ENCODE measurements at places on chromosomes 3 and 15.

GRCh38 chr3:100900671-100901335 lies 92.4 kb downstream of the ABI3BP start:
- DNase-seq = no peak

DNA sequence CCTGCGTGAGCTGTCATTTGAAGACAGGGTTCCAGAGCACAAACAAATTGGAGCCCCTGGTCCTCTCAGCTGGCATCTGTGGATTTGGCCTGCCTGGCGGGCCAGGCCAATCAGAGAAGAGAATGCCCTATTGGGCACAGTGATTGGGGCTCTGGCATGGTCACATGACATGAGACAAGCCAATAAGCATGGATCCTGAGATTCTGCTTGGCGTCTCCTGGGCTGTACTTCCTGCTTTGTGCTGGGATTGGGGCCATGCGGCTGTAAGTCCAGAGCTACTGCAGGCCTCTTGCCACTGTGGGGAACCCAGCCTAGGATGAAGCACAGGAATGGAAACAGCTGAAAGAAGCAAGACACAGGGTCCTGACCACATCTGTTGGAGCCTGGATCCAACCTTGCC lies 121.4 kb downstream of the FBLN2 start:
- no peak for DNase-seq

GRCh38 chr15:89186803-89187202 lies 34.6 kb downstream of the RLBP1 start:
- no peak for DNase-seq

- no peak for DNase-seq
Measured at GRCh38 chr15:69338535-69339213, 40.0 kb downstream of the PAQR5 start.

- no peak for DNase-seq
Measured at GRCh38 chr3:52406791-52407510, 38.0 kb downstream of the SEMA3G start.

- no peak for DNase-seq
Measured at GRCh38 chr3:38367779-38368178, 21.2 kb downstream of the XYLB start.

GRCh38 chr15:69478259-69478781 lies 25.7 kb downstream of the RPLP1 start:
- no peak for DNase-seq

- no peak for DNase-seq
Measured at GRCh38 chr15:80733460-80733859, 38.4 kb downstream of the ABHD17C start.

GRCh38 chr3:100563228-100563627 lies 46.2 kb upstream of the ADGRG7 start:
- DNase-seq = no peak

DNA sequence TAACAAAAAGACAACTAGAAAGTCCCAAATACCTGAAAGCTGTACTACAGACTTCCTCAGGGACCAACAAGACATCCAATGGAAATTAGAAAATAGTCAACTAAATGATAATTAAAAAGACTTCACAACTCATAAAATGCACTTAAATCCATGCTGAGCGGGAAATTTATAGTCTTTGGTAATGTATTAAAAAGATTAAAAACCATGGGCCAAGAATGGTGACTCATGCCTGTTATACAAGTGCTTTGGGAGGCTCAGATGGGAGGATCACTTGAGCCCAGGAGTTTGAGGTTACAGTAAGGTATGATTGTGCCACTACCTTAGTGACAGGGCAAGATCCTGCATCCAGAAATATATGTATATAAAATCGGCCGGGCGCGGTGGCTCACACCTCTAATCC lies 45.0 kb downstream of the CPEB1 start:
- DNase-seq = no peak

DNA sequence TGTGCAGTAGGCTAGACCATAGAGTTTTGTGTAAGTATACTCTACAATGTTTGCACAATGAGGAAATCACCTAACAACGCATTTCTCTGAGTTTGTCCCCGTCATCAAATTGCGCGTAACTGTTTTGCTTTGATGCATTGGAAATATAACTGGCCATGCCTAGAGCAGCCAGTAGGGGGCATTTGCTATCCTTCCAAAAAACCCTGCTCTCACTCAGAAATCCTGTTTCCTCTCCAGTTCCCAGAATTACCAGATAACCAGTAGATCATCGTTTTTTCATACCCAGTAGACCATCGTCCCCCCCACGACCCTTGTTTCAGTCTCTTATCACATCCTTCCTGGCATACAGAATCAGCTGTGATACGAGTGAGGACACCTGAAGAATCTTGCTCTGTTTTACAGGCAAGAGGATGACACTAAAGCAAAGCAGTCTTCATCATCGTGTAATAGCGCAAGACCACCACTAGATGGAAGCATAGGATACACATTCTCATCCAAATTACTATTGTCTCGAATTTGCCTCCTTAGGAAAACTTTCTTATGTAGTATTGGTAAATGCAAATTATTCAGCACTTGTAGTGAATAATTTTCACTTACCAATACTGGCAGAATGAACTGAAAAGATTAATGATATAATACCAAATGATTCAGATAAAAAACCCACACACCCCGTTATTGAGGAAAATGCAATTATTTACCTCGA lies 4.4 kb upstream of the GABRR3 start:
- peak; percentile 83 for DNase-seq

GRCh38 chr3:37956723-37957538 lies 33.7 kb upstream of the VILL start:
- no peak for DNase-seq

DNA sequence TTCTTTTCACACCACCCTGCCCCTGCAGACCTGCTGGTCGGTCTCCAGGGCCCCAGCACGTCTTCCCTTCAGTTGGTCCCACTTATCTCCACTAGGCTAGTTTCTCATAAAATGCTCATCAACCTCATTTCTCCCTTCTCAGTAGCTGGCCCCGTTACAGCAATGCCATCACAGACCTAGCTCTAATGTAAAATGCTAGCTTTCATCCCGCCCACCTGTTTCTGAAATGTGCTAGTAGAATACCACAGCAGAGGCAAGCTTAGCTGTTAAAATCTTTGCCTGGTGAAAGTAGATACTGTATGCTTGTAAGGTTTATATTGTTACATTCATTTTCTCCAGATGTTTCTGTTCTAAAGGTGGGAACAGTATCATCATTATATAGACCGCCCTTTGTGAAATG lies 13.1 kb downstream of the MKRN2OS start:
- DNase-seq = no peak

GRCh38 chr3:56059731-56060130 lies 408.5 kb downstream of the ERC2 start:
- no peak for DNase-seq

- DNase-seq = no peak
Measured at GRCh38 chr3:24154013-24154695, 209.1 kb downstream of the NR1D2 start.

- DNase-seq = no peak
Measured at GRCh38 chr15:90644952-90645725, 72.0 kb upstream of the BLM start.

GRCh38 chr3:151100076-151100475 lies 14.6 kb downstream of the MED12L start:
- DNase-seq = no peak

DNA sequence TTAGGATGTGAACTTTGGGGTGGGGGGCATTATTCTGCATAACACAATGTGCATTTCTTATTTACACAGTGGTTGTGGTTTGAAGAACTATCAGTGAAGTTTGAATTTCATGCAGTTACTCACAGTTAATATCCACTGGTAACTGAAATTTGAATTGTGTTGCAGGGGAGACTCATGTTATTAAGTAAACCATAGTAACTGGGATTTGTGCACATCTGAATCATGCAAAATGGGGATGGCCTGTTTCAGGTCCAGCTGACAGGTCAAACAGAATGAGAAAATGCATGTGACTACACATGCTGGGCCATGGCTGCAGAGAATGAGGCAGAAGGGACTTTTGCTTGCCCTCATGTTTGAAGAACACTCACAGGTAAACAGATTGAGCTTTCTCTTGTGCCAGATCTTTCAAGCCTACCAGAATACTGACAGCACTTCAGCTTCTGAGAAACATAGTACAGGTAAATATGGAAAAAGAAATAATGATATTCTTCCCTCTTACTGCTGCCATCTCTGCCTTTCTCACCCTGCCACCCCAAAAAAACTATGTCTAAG lies 115.0 kb downstream of the POLQ start:
- DNase-seq = no peak

GRCh38 chr15:72338617-72339321 lies 18.8 kb upstream of the CELF6 start:
- DNase-seq = peak; percentile 81

- no peak for DNase-seq
Measured at GRCh38 chr3:88434001-88434400, 284.2 kb downstream of the C3orf38 start.

GRCh38 chr3:194275291-194275690 lies 75.8 kb downstream of the CPN2 start:
- DNase-seq = no peak

DNA sequence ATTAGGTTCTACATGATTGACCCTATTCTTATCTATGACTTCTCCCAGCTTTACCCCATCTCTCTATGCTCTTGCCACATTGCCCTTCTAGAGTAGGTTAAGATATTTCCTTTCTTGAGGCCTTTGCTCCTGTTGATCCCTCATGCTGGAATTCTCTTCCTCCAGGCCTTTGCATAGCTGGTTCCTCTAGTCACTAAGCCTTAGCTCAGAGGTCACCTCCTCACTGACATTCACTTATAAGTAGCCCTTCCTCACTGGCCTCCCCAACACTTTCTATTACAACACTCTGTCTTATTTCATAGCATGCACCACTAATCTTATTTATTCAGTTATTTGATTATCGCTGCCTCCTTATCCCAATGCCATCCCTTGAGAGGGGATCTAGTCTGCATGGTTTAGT lies 228.4 kb upstream of the COL8A1 start:
- no peak for DNase-seq

DNA sequence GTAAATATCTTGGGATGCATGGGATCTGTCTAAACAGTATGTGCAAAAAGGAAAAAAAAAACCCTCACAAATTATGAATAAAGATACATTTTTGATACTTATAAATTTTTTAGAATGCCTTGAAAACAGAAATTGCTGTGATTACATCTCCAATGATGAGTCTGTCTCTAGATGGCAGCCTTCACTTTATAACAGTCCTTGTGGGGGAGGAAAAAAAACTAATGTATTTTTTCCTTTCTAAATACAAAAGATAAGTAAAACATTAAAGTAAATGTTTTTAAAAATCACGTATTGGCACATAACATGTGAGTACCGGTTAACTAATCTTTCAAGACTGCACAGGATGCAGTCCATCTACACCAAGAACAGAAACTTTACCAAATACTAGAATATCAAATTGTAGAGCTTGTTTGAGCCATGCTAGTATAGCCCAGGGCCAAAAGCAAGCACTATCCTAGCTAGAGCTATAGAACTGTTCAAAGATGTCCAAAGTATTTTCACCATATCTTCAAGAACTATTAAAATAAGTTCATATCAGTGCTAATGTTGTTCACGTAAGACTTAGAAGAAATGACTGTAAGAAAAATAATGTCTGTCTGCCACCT lies 206.4 kb downstream of the STAG1 start:
- DNase-seq = no peak

DNA sequence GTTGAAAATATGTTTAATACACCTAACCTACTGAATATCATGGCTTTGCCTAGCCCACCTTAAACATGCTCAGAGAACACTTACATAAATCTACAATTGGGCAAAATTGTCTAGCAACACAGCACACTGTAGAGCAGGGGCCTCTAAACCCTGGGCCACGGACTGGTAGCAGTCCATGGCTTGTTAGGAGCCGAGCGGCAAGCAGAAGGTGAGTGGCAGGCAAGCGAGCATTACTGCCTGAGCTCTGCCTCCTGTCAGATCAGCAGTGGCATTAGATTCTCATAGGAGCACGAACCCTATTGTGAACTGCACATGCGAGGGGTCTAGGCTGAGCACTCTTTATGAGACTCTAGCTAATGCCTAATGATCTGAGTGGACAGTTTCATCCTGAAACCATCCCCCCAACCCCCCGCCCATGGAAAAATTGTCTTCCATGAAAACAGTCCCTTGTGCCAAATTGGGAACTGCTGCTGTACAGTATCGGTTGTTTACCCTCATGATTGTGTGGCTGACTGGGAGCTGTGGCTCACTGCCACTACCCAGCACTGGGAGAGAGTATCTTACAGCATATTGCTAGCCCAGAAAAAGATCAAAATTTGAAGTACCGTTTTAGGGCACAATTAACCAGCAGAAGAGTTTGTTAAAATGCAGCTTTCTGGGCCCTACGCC lies 26.1 kb downstream of the CMSS1 start:
- DNase-seq = no peak

- no peak for DNase-seq
Measured at GRCh38 chr15:64847876-64848716, 6.4 kb downstream of the PLEKHO2 start.

DNA sequence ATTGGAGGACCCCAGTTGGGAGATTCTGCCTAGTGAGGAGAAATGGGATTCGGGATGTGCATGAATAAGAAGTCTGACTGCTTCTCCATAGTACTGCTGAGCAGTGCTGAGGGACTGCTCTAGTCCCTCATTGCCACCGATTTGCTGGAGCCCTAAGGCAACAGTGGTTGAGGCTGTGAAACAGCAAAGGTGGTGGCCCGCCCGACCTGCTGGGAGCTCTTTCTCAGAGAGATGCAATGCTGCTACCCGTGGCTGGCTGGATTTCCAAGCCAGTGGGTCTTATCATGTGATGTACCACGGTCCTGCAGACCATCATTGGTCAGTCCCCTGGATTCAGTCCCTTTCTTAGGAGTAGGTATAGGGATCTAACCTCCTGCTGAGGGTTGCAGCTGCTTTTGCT lies 42.6 kb upstream of the GCSAM start:
- DNase-seq = no peak

GRCh38 chr3:128698211-128699047 lies 27.6 kb upstream of the RAB7A start:
- DNase-seq = peak; percentile 33

GRCh38 chr3:10263646-10264363 lies 15.5 kb downstream of the TATDN2 start:
- no peak for DNase-seq
